ENCODE measurements at places on chromosomes 11 and 22.

DNA sequence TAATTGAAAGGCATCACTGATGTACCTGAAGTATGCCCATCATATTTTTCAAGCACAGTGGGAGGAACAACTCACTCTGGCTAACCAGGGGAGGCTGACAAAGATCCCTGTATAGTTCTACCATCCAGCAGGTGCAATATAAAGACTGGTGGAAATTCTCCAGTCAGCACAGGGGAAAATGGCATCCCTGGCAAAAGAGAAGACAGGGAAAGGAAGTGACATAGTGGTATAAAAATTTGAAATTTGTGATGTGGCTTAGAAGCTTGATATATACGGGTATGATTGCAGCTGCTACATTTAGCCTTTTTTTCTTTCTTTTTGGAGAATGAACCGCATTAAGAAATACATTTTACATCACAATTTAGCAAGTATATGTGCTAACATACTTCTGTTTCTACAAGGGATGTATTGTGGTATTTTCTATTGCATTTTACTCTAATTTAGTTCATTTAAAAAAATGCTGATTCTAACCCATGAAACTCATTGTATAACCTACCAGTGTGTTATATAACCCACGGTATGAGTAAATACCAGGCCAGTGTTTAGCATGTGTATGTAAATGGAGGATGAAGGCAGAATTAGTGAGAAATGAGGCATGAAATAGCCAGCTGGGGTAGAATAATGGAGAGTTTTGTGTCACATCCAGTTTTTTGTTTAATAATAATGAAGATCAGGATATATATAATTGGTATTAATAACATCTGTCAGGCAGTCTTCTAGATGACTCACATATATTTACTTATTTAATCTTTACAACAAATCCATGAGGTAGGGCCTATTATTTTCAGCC is 186.1 kb downstream of the ARHGAP42 start:
- no peak for DNase-seq

- DNase-seq = no peak
Measured at GRCh38 chr11:14021738-14022137, 59.2 kb downstream of the SPON1 start.

DNA sequence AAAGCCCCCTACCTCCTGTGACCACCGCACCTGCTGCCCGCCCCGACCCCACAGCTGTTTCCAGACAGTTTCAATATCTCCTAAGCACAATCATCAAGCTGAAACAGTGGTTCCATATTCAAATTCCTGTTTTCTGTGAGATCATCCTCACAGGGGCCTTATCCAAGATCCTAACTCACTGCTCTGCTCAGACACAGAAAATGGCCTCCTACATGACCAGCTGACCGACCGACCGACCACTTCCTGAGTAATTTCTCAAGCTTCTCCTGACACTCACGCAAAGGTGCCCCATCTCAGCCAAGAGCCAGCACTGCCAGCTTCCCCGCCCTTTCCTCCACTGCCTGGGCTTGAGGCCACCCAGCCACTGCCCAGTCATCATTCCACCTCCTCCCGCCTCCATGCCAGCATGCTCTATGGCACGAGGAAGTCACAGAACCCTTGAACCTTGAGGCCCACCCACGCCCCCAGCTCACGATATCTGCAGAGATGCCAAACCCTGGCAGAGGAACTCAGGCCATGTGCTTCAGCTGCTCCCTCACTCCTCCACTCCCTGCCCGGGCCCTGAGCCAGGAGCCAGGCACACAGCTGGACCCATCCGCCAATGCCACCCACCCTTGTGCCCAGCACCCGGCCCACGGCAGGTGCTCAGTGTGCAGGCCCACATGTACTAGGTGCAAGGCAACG is 14.0 kb downstream of the KIAA0930 start:
- no peak for DNase-seq

- no peak for DNase-seq
Measured at GRCh38 chr11:80521592-80521991, 1080.8 kb upstream of the TENM4 start.
